Activated CD4-positive, CD25-positive, alpha-beta regulatory T cell treated with anti-CD3 and anti-CD28 coated beads, Interleukin-2, amount 50 U/mL, for 16 hours (primary cell): ENCODE measurements at places on chromosomes 4 and X.

GRCh38 chr4:35709080-35709479 lies 535.2 kb downstream of the ARAP2 start:
- no peak for DNase-seq

DNA sequence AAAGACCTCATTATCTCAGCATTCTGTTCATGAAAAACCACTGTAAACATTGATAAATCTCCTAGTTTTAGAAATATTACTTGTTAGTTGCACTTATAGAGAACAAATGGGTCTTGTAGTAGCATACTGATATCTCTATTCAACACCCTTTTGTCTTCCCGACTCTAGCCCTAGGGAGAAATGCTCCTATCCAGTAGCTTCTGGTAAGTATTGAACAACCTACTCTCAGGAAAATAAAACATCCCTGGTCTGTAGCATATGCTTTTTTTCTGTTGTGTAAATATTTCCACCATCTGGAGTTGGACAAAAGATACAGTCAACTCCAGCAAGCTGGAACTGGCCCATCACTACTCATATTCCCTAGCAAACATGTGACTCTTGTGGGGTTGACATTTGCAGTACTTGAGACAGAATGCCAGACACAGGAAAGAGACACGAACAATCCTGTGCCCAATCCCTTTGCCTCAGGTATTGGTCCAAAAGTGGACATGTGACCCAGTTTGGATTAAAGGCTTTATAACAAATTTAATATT lies 188.2 kb downstream of the GC start:
- DNase-seq: no peak

DNA sequence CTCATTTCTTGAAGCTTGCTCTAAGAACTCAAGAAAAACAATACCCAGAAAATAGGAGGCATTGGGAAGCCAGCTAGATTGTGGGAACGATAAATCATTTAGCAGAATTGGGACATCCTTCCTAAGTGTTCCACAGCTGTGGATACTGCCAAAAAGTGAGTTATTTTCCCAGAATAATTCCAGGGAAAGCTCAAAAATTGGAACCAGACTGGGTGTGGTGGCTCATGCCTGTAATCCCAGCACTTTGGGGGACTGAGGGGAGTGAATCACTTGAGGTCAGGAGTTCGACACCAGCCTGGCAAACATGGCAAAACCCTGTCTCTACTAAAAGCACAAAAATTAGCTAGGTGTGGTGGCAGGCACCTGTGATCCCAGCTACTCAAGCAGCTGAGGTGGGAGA lies 68.2 kb upstream of the GK2 start:
- no peak for DNase-seq

GRCh38 chr4:184664445-184665210 lies 15.1 kb downstream of the PRIMPOL start:
- DNase-seq: no peak

DNA sequence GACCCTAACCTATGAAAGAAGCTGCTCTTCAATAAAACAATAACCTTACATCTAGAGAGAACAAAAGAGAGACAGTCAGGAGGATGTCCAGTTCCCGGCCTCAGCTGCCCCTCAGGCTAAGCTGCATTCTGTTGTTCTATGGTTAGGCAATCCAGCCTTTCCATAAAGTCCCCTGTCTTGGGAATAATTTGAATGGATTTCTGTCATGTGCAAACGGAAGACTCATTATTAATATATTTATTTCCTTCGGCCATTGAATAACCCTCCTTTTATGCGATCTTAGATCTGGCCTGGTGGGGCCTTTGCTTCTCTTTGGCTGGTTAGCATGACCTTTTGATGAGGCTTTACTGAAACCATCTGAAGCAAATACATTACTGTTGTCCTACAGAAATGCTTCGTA lies 80.1 kb downstream of the ANKRD50 start:
- no peak for DNase-seq

- no peak for DNase-seq
These were observed 296.9 kb downstream of the GRID2 start for GRCh38 chr4:92600638-92601037.

- DNase-seq: no peak
These were observed 60.4 kb downstream of the PCDH18 start for GRCh38 chr4:137471895-137472294.

DNA sequence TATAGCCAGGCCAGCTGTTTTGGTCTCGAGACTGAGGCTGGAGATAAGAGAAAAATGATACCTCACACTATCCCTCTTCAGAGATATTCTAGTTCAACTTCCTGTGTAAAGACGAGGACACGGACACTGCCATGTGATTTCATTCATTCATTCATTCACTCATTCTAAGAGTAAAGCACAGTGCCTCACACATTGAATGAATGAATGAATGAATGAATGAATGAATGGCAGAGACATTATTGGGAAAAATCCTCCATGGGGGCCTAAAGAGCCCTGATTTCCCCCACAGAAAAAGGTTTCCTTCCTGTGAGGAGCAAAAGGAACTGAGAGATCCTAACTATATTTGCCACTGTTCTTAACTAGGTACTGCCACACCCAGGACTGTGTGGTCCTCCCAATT lies 183.4 kb upstream of the MAP3K15 start:
- no peak for DNase-seq

DNA sequence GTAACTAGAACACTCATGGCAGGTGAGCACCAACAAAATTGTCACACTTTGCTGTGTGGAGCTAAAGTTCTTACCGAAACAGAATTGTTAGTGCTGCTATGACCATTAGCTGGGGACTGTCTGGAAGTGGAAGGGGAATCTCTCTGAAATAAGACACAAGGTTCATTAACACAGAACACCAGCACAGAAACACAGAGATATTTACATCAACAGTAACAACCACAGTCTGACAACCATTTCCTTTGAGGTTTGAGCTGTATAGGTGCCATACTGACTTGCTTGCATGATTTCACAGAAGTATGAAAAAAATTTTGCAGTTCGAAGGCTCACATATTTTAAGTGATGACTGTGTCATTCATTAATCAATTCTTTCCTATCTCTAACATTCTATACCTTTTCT lies 109.8 kb downstream of the NYX start:
- DNase-seq: no peak

- DNase-seq: no peak
These were observed 45.8 kb downstream of the SLC39A8 start for GRCh38 chr4:102299354-102300107.

DNA sequence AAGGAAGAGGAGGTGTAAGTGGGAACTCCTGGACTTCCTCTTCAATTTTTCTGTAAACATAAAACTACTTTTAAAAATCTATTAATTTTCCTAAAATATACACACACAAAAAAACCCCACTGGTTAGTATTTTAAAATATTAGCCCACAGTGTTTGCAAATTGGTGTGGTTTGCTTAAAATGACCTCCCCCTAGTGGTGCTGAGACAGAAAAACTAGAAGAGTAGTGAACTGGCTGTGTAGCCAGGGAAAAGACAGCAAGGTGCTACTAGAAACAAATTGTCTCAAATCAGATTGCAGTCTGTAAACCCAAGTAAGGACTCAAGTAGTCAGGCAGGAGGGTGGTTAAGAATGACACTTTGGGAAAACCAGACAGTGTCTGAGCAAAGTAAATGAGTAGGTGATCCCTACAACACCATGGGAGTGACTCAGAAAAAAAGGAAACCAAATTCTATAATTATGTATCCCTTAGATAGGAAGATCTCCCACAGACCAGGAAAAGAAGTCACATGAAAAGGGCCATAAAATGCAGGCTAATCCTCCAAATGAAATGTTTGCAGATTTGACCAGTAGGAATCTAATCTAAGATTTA lies 26.0 kb downstream of the AMTN start:
- no peak for DNase-seq

DNA sequence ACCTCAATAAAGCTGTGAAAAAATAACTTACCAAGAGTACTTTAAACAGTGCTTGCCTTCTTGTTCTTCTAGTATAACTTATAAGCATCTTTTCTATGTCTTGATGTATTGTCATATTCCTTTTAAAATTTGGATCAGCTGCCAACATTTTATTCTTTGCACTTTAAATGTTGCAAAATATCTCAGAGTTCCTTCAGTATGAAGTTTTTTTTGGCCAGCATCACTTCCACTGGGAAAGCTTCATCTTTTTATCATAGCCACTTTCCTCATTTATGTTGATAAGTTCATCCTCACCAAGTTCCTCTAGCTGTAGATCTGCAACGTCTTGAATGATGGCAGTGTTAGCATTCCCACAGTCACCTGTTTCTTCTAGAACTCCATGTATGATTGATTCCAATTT lies 24.2 kb downstream of the CXorf58 start:
- no peak for DNase-seq

DNA sequence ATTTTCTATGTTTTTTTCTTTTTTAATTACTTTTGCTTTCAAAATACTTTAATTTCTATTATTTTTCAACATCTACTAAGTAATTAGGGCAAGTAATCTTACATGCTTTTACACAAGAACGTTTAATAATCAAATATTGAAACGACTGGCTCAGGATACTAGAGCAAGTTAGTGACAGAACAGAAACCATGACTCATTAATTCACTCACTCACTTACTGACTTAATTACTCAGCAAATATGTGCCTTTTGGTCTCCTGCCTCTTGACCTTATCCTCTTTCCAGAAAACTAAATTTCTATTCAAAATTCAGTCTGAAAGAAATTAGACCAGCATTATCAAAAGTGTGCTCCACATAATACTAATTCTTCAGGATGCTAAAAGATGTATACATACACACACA lies 314.9 kb upstream of the TEX13C start:
- no peak for DNase-seq

GRCh38 chrX:21838937-21839333 lies 482 bp upstream of the MBTPS2 start:
- DNase-seq: no peak

- no peak for DNase-seq
These were observed 36.8 kb upstream of the TMEM184C start for GRCh38 chr4:147580396-147580795.

DNA sequence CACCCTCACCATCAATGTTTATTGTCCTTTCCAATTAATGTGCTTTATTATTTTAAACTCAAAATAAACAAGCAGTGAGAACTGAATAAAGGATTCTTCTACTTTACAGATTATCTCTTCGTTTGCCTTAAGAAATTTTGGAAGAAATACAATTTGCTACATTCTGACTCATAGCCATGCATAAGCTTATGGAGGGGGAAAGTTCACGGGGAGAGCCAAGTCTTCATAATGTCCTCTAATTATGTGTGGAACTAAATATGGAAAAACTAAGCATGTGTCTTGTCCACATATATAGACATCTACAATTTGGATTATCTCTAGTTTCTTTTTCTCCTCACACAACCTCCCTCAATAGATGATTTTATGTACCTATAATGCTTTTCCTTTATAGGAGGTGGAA lies 17.5 kb downstream of the CXCL13 start:
- no peak for DNase-seq

- no peak for DNase-seq
These were observed 660 bp downstream of the GEMIN8 start for GRCh38 chrX:14029039-14029424.

GRCh38 chr4:88646528-88647280 lies 50.9 kb downstream of the NAP1L5 start:
- DNase-seq: no peak

DNA sequence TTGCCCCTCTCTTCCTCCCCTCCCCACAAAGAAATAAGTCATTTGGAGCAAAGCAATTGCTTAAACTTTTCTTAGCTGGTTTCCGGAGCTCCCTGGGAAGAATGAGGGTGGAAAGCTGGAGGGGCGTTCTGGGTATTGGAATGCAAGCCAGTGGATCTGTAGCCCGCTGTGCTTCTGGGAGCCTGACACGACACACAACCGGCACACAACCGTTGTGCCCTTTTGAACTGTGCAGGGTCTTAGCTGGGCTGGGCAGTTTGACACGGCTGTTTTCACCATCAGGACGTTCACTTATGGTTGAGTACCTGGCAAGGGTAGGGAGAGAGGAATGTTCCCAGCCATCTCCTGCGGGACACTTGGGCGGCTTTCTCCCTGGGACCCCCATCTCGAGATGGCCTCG lies 38.3 kb downstream of the SHROOM2 start:
- no peak for DNase-seq
